ENCODE measurements at places on chromosomes 7 and 10. TPM values are rescaled to one million over a fixed set of nuclear protein-coding genes. Genes with fewer than 3 reads are reported as not detected.

The MYOZ1 gene
- not detected for total RNA-seq

The COL28A1 gene
- total RNA-seq, result 3.5 TPM

The TMEM72 gene
- total RNA-seq, result 14.5 TPM

The PTN gene
- total RNA-seq, result 1.8 TPM

The ANXA8 gene
- total RNA-seq, result not detected

The HUS1 gene
- 33.2 TPM for total RNA-seq

DNA sequence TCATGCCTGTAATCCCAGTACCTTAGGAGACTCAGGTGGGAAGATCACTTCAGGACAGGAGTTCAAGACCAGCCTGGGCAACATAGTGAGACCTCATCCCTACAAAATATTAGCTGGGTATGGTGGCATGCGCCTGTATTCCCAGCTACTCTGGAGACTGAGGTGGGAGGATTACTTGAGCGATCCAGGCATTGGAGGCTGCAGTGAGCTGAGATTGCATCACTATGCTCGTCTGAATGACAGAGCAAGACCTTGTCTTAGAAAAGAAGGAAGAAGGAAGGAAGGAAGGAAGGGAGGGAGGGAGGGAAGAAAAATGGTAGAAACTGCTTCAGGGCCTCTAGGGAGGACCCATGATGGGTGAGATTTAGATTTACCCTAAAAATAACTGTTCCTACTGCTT lies 112.3 kb downstream of the SPDYE5 start:
- no peaks in the 10 kb centered on the region for H3K4me1 ChIP-seq
- no peaks in the 10 kb centered on the region for H3K36me3 ChIP-seq
- no peaks in the 10 kb centered on the region for H3K27me3 ChIP-seq

- H3K27ac ChIP-seq, result no peak overlapping the region
- no peak overlapping the region for H3K4me3 ChIP-seq
- H3K36me3 ChIP-seq, result no peaks in the 10 kb centered on the region
- no peak for DNase-seq
- no peaks in the 10 kb centered on the region for H3K27me3 ChIP-seq
- no peaks in the 10 kb centered on the region for H3K4me1 ChIP-seq
Measured at GRCh38 chr10:93150990-93151547, 77.4 kb downstream of the CYP26A1 start.

DNA sequence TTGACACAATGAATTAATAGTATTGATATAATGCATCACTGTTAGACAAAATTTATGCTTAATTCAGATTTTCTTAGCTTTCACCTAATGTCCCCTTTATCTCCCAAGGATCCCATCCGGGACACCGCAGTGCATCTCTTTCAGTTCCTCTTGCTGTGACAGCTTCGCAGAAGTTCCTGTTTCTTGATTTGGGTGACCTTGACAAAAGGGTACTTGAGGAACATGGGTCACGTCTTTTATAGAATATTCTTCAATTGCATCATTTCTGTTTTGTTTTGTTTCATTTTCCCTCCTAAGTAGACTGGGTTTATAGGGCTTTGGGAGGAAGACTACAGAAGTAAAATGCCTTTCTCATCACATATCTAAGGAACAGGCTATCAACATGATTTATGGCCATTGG lies 453.2 kb downstream of the DPP6 start:
- H3K4me1 ChIP-seq, result no peaks in the 10 kb centered on the region
- DNase-seq, result no peak
- H3K4me3 ChIP-seq, result no peak overlapping the region

GRCh38 chr7:88020953-88021665 lies 87.1 kb downstream of the ADAM22 start:
- no peaks in the 10 kb centered on the region for H3K36me3 ChIP-seq
- H3K27ac ChIP-seq, result no peak overlapping the region
- no peak for DNase-seq
- H3K27me3 ChIP-seq, result no peaks in the 10 kb centered on the region
- H3K4me1 ChIP-seq, result no peaks in the 10 kb centered on the region

DNA sequence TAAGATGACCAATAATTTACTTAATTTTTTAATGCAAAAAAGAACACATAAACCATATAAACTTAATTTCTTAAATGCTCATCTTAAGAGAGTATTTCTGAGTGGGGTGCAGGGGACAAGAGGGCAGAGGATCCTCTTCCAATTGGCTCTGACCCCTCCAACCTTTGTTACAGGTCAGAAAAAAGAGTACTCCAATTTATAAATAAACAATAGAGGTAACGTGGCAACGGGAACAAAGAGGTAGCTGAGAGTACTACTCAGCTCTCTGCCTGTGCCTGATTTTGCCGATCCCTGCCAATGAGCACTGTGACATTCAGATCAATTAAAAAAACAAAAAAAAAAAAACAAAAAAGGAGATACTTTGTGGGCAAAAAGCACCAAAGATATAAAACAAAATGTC lies 307.9 kb downstream of the PARD3 start:
- H3K4me3 ChIP-seq, result no peak overlapping the region
- no peaks in the 10 kb centered on the region for H3K4me1 ChIP-seq
- no peaks in the 10 kb centered on the region for H3K27me3 ChIP-seq
- no peak overlapping the region for H3K27ac ChIP-seq
- no peaks in the 10 kb centered on the region for H3K36me3 ChIP-seq

DNA sequence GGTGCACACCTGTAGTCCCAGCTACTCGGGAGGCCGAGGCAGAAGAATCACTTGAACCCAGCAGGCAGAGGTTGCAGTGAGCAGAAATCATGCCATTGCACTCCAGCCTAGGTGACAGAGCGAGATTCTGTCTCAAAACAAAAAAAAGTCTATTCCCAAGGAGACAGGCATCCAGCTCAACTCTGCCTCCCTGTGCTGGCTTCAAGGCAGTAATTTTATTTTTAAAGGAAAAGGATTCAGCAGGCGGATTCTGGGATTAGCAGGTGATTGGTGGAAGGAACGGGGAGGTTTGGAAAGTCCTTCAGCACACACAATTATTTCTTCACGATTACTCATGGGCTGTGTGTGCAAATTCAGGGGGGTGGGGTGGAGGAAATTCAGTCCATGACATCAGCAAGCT lies 242.9 kb downstream of the PAXIP1 start:
- no peaks in the 10 kb centered on the region for H3K4me1 ChIP-seq
- no peaks in the 10 kb centered on the region for H3K36me3 ChIP-seq
- DNase-seq, result no peak

GRCh38 chr10:32687546-32687945 lies 241.6 kb downstream of the CCDC7 start:
- no peaks in the 10 kb centered on the region for H3K27me3 ChIP-seq
- H3K4me3 ChIP-seq, result no peak overlapping the region
- H3K4me1 ChIP-seq, result no peaks in the 10 kb centered on the region

GRCh38 chr7:620056-620455 lies 100.4 kb upstream of the PDGFA start:
- H3K27me3 ChIP-seq, result no peaks in the 10 kb centered on the region
- peak overlapping the region; percentile 79 for H3K27ac ChIP-seq
- DNase-seq, result peak; percentile 57
- H3K4me3 ChIP-seq, result no peak overlapping the region
- no peaks in the 10 kb centered on the region for H3K36me3 ChIP-seq
- H3K4me1 ChIP-seq, result peaks cover 11% of the 10 kb centered on the region

DNA sequence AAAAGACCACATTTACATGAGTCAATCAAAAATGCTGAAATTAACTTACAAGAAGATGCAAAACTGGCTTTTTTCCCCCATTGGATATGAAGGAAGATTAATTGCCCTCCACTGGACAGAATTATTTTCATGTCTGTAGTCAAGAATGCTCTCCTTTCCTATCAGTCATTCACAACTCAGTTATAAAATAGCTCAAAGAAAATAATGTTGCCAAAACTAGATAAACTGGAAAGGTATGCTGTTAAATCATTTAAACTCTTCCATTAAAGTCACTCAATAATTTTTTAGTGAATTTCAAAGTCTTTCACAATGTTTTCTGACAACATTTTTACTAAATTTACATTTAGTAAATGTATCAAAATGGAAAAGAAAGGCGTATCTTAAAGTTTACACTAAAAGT lies 384.5 kb downstream of the HGF start:
- no peaks in the 10 kb centered on the region for H3K27me3 ChIP-seq
- H3K4me1 ChIP-seq, result no peaks in the 10 kb centered on the region
- DNase-seq, result no peak
- no peak overlapping the region for H3K4me3 ChIP-seq

Data from colonic mucosa (tissue), 4 donors.